ENCODE measurements at places on chromosomes 2 and 18. TPM values are rescaled to one million over a fixed set of nuclear protein-coding genes. Genes with fewer than 3 reads are reported as not detected.

DNA sequence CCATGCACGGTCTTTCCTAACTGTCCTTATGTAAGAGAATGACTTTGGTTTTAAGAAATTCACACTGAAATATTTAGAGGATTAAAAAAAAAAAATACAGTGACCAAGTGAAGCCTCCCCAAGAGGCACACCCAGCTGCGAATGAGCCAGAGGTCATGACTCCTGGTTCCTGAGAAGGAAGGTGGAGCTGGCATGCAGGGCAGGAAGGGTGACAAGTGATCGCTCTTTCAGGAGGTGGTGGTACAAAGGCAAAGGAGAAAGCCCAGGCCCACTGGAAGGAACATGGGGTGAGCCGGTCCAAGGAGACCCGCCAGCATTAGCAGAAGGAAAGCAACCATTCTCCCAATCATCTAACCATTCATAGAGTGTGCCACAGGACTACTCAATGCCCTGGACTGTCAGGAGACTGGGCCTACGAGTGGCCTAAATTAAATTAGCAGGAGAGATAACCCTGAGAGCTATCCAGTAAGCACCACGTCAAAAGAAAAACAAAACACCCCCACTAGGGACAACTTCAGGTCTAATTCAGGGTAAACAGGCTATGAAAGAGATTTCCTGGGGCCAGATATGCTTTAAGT is 7.8 kb downstream of the INO80C start:
- peaks cover 25% of the 10 kb centered on the region for H3K4me1 ChIP-seq
- no peaks in the 10 kb centered on the region for H3K27me3 ChIP-seq
- H3K27ac ChIP-seq, result no peak overlapping the region
- no peak overlapping the region for H3K4me3 ChIP-seq
- H3K36me3 ChIP-seq, result no peaks in the 10 kb centered on the region

DNA sequence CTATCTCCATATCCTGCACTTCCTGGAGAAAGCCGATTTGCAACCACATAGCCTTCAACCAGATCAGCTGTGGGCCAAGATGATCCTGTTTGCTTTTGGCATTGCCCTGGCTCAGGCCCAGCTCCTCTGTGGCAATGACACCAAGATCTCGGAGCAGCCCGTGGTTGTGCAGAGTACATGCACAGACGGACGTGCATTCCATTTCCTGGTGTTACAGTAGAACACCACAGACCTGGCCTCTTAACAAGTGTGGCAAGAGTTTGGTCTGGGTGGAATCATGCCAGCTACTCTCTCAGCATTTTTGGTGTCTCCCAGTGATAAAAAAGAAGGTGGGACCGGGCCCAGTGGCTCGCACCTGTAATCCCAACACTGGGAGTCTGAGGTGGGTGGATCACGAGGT is 20.0 kb downstream of the MALT1 start:
- H3K4me3 ChIP-seq, result no peak overlapping the region
- no peaks in the 10 kb centered on the region for H3K4me1 ChIP-seq
- no peak for DNase-seq
- no peaks in the 10 kb centered on the region for H3K36me3 ChIP-seq
- H3K27ac ChIP-seq, result no peak overlapping the region

- H3K27ac ChIP-seq, result no peak overlapping the region
- H3K4me3 ChIP-seq, result no peak overlapping the region
- no peaks in the 10 kb centered on the region for H3K4me1 ChIP-seq
- no peaks in the 10 kb centered on the region for H3K36me3 ChIP-seq
- H3K27me3 ChIP-seq, result no peaks in the 10 kb centered on the region
These were observed 95.9 kb downstream of the LPIN1 start for GRCh38 chr2:11842336-11842735.

DNA sequence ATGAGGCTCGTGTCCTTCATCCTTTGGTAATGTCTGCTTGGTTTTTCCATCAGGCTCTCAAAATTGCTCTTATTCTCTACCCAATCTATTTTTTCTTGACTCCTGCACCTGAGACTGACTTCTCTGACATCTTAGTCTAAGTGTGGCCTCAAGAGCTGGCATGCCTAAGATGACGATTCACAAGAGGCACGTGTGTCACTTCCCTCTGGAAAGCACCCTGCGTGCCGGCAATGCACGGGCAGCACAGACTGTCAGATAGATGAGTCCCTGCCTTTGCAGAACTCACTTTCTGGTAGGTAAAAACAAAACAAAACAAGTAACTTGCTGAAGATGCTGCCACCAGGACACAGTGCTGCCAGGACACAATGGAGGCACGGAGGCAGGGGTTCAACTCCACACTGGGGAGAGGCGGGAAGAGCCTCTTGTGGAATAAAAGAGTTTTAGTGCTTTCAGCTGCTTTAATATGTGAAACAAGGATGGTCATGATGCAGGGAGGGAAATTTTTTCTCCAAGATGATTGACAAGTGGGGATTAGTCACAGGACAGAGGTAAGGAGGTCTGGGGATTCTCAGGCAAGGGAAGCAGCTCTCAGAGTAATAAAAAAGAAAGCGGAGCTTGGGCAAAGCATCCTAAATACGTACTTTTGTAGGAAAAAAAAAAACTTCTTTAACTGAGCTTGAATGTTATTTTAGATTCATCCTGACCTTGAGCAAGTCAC is 27.3 kb downstream of the CYB5A start:
- H3K27me3 ChIP-seq, result no peaks in the 10 kb centered on the region
- DNase-seq, result no peak
- no peak overlapping the region for H3K27ac ChIP-seq
- no peaks in the 10 kb centered on the region for H3K4me1 ChIP-seq
- no peak overlapping the region for H3K4me3 ChIP-seq
- H3K36me3 ChIP-seq, result peaks cover 13% of the 10 kb centered on the region

- no peak overlapping the region for H3K27ac ChIP-seq
- no peak for DNase-seq
- H3K27me3 ChIP-seq, result no peaks in the 10 kb centered on the region
- H3K36me3 ChIP-seq, result no peaks in the 10 kb centered on the region
These were observed 77.5 kb downstream of the DIS3L2 start for GRCh38 chr2:232038881-232039485.

DNA sequence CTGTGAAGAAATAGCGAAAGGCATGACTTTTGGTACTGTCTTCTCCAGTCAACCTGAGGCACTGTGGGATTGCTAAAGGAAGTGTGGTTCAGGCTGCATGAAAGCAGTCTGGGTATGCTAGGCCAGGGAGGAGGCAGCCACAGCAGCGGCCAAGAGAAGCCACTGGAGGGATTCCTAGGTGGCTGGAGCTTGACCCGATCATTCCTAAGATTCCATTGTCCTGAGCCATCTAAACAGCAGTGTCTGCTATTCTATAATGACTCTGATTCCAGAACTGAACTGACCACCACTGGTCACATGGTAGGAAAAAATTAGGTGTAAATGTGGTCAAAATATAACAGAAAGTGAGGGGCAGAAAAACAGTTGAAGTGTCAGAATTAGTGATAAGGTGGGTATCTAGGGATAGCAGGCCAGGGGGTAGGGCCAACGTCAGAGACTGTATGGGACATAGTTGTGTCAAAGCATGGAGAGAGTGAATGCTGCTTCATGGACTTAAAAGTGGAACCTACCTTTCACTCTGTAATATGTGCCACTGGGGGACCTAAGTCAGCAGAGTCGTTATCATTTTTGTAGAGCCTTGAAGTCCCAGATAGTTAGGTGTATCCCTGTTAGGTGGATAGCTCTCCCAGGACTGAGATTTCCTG is 204.6 kb downstream of the CTNNA2 start:
- no peak for DNase-seq
- no peak overlapping the region for H3K27ac ChIP-seq
- no peaks in the 10 kb centered on the region for H3K27me3 ChIP-seq
- H3K36me3 ChIP-seq, result no peaks in the 10 kb centered on the region

- H3K4me1 ChIP-seq, result no peaks in the 10 kb centered on the region
- H3K36me3 ChIP-seq, result no peaks in the 10 kb centered on the region
- no peak overlapping the region for H3K4me3 ChIP-seq
- DNase-seq, result no peak
These were observed 58.9 kb upstream of the GATA6 start for GRCh38 chr18:22110461-22110924.

The FLACC1 gene
- 7.5 TPM for total RNA-seq

The TWIST2 gene
- 6.2 TPM for total RNA-seq

The IL36G gene
- not detected for total RNA-seq

The GALNT13 gene
- 2.2 TPM for total RNA-seq

The CROCC2 gene
- total RNA-seq, result not detected

The RNF152 gene
- total RNA-seq, result 7.7 TPM
